ENCODE measurements at places on chromosomes 12 and 14.
A peak's percentile ranks its signal among the peaks of the same experiment; 100 is the strongest.

DNA sequence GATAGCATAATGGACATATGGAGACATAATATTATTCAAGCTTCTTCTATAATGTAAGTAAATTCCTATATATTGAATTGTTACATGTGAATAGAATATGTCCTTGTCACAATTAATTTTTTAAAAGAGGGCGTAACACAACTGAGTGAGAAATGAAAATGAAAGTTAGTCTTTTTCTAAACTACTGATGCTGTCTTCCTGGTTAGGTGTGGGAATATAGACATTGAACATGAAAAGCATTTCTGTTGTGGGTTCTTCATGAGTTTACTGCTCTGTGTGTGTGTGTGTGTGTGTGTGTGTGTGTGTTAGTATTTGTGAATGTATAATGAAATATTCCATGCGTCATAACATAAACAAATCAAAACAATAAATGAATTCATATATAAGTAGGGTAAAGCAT, 40.5 kb upstream of the RTL1 start:
- DNase-seq, result no peak

DNA sequence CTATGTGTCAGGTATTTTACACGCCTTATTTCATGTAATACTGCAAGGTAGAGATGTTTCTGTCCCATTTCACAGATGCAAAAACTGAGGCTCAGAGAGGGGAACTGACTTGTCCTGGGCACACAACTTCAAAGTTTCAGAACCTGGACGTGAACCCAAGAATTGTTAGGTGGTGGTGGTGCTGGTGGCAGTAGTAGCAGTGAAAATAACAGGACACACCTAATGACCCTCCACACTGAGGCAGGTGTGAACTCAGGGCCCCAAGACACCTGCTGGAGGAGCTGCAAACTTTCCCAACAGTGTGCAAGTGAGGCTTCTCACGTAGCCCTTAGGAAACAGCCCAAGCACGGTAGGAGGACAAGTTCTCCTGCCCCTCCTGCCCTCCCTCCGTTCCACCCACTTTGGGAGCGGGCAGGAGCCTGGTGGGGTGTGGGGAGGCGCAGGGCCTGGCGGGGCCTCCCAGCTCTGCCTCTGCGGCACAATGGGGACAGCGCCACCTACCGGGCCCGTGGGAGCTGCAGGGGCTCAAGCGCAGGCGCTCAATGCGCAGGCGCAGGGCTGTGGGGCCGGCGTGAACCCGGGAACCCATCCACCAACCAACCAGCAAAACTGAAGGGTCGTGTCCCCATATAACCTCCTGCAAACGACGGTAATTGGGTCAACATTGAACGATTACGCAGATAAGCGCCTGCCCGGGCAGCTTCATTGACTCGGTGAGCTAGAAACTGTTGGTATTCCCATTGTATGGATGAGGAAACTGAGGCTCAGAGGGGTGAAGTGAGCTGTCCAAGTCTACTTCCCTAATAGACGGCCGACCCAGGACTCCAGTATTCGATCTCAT, 12.0 kb upstream of the TRPV4 start:
- peak; percentile 72 for DNase-seq

DNA sequence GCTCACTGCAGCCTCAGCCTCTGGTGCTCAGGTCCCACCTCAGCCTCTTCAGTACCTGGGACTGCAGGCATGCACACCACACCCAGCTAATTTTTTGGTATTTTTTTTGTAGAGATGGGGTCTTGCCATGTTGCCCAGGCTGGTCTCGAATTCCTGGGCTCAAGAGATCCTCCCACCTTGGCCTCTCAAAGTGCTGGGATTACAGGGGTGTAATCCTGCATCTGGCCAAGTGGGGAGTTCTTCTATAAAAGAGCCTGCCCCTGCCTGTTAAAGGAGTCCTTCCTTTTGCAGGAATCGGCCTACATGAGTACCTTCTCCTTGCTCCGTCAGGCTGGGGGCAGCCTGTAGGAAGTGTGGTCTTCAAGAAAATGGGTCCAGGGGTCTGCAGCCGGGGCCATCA, 54.1 kb upstream of the RASSF3 start:
- no peak for DNase-seq

- no peak for DNase-seq
Measured at GRCh38 chr12:98572010-98572409, 21.5 kb upstream of the SLC25A3 start.

DNA sequence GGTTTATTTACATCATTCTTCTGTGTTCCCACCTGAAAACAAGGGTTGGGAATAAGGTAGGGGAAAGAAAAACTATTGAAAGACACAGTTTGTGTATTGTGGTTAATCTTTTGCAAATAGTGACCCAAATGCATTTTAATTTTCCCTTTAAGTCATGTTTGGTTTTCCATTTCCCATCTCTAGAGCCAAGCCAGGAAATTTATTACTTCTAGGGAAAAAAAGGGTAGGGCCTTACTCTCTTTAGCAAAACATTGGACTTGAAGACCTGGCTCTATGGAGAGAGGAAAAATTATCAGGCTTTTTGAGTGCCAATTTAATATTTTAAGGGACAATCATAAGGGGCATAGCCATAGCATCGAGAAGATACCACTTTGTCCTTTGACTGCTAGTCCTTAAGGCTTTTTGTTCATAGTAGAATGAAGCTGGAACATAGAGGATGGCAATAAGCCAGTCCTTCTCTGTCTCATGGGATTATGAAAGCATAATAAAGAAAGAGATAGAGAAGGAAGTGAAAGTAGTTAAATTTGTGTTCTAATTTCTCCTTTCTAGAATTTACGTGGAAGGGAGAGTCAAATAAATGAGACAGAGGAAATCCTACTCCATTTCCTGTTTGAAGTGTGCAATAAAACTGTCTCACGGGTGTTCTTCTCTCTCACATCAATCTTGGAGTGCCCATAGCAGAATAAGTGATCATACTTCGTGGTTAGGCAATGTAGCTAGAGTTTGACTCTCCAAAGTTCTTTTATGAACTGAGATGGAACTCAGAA, 50.9 kb upstream of the PPFIA2 start:
- DNase-seq, result no peak

DNA sequence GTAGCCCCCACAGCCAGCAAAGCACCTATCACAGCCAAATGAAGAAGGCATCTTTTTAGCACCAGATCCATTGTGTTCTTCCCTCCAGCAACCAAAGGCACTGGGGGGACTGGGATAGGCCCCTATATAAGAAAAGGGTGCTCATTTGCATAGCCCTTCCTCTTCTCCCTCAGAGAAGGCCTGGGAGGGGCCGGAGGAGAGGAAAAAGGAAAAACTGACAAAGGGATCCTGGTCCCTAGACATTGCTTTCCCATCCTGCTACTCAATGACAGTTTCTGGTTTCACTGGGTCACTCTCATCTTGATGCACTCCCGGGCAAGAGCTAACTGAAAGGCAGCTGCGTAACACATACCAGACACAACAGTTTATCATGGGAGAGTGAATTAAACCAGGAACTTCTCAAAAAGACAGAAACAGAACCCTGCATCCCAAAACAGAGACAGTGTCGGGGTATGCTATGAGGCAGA, at the start of gene PMEL:
Gene PMEL (minus strand): TSS at position 102 of the 467 bp plus-strand sequence. CDS start 31 bp downstream, at position 71.
- DNase-seq, result no peak

GRCh38 chr12:96060041-96060440, 24.7 kb upstream of the LTA4H start:
- DNase-seq, result no peak

- no peak for DNase-seq
Measured at GRCh38 chr14:51527073-51527472, 124.6 kb upstream of the FRMD6 start.

DNA sequence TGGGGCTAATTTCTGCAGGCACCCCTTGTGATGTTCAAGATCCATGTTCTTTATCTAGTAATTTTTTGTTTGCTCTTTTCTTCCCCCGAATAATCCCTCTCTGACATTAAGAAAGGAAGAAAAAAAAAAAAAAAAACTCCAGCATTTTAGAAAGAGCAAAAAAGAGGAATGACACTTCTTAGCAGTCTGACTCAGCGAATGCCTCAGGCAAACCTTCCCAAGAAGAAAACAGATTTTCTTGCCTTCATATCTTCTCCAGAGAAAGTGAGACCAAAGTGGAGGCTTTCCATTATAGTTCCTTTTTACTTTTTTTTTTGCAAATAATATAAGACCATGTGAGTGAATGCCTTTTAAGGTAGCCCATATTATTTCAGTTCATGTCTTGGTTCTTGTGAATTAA, 479.0 kb upstream of the SYT1 start:
- DNase-seq, result no peak

- no peak for DNase-seq
Measured at GRCh38 chr12:131163189-131163738, 209.6 kb downstream of the ADGRD1 start.

- DNase-seq, result no peak
Measured at GRCh38 chr12:94769776-94770759, 119.7 kb upstream of the TMCC3 start.

DNA sequence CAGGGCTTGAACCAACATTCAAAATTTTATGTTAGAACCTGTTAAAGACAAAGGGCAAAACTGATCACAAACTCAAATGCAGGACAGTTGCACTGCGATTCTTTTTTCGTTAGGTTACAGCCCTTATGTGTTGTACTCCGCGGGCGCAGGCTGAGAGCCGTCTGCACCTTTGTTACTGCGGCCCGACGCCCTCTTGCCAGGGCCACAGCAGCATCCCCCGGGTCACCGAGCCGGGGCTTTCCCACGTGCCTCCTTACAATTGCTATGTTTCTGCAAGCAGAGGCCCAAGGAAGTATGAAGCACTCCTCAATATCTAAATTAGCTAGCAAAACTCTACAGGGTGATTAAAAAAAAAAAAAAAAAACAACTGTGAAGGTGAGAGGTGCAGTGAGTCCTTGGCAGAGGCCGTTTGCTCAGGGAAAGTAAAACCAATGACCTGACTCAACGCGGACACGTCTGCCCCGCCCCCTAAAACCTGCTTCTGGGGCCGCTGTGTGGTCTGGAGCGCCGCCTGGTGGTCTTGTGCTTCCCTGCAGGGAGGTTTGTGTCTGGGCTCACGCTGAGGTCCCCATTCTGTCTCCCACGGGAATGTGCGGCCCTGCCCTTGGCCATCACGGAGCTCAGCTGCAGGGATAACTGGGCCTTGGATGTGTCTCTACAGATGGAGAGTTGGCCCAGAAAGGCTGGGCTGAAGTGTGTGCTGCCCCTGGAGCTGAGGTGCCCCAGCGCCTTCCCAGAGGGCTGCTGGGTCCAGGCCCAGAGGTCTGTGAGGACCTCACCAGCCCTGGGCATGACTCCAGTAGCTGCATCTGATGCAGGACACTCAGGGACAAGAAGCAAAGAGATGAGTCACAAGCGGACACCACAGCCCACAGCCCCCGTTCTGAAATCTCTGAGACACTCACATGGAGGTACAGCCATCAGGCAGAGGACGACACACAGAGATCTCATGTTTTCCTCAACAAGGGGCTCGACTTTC, 418.5 kb downstream of the TMEM121 start:
- DNase-seq, result no peak

- peak; percentile 80 for DNase-seq
Measured at GRCh38 chr12:108129017-108129812, at the start of gene WSCD2. WSCD2 (plus strand) TSS chr12:108129288; CDS start chr12:108195833, 66,545 bp downstream.

DNA sequence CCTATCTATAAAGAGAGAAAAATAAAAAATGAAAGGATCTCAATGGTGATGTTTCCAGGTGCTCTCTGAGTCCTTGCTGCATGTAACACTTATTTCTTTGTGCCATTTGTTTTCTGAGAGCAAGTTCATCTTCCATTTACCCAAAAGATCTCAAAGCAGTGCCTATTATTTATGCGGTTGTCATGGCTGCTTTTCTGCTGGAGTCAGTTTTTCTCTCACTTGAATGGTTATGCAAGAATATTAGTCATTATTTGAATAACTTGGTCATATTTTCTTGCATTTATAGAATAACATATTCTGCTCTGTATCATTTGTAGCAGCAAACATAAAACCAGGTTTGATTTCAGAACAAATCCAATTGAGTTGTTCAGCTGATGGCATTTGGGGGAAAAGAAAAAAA, 141.8 kb upstream of the G2E3 start:
- DNase-seq, result no peak

DNA sequence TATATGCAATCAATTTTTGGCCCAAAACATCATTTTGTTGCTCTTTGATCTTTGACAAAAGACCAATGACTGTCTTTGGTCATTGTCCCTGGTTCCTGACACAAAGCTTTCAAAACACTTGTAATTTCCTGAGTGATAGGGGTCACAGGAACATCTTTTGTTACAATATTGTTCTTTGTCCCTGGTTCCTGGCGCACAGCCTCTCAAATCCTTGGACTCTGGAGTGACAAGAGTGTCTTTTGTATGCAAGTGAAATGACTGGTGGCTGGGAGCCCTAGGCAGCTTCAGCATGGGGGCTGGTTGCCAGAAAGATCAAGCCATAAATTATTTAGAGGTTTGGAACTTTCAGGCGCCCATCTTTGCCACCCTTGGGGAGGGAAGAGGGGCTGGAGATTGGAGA, 53.9 kb downstream of the DNAH10 start:
- DNase-seq, result no peak

DNA sequence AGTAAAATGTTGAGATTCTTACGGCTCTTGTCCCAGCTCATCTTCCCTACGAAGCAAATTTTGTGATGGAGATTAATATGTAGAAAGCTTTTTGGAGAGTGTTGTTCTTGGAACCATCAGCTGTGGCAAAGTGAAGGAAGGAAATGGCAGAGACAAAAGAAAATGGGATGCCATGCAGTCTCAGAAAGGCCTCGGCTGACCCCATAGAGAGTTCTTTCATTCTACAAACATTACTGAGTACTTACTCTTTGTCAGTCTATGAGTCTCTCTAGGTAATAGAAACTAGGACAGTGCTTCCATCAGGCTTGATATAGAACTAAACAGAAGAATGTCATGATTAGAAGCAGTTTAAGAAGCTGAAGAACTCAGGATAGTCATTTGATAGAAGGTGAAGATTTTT, 134.1 kb downstream of the PLEKHA5 start:
- DNase-seq, result no peak

- DNase-seq, result no peak
Measured at GRCh38 chr12:44441155-44441554, 435.0 kb downstream of the NELL2 start.

GRCh38 chr12:50112456-50113218, 601 bp downstream of the COX14 start:
- DNase-seq, result no peak

- no peak for DNase-seq
Measured at GRCh38 chr12:26822026-26822425, 11.0 kb downstream of the ITPR2 start.

GRCh38 chr12:73161970-73162369, 889.8 kb downstream of the TRHDE start:
- DNase-seq, result no peak

DNA sequence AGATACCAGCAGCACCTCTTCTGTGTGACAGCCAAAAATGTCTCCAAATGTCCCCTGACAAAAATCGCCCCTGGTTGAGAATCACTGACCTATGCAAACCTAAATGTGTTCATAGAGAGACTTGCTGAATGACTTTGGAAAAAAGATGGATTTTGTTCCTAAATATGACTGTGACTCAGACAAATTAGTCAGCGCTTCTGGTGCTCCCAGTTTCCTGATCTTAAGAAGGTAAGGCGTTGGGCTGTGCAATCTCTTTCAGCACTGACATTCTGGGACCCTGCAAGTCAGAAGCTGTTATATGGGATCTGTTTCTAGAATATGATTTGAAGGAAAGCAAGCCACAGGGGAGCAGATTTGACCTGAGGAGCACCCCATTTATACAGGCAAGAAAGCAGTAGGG, 90.6 kb upstream of the PWP1 start:
- no peak for DNase-seq

- no peak for DNase-seq
Measured at GRCh38 chr12:27220055-27220987, 23.8 kb upstream of the STK38L start.

- no peak for DNase-seq
Measured at GRCh38 chr12:128476266-128476665, 209.3 kb downstream of the TMEM132C start.

- DNase-seq, result no peak
Measured at GRCh38 chr12:24861766-24862540, 86.9 kb downstream of the BCAT1 start.

Measured in tibial artery (tissue), 4 donors.